NCI-H1048 (cell line): ENCODE measurements at places on chromosomes 13 and 19.

GRCh38 chr13:85823832-85824231 lies 24.6 kb upstream of the SLITRK6 start:
- DNase-seq: no peak

GRCh38 chr19:6402837-6403608 lies 10.1 kb upstream of the GTF2F1 start:
- no peak for DNase-seq

DNA sequence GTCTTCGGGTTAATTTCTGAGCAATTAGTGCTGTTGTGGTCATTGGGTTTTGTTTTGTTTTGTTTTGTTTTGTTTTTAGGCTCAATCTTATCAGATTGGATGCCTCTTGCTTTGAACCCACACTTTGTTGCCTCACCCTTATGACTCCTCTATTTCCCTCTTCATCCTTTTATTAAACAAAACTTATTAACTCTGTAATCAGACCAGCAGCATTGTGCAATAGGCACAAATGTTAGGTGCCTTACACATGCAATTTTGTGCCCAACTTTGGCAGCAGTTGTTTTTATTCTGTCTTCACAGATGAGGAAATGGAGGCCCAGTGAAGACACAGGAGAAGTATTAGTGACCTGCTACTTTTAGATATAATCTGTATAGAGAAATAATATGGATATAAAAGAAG lies 377.7 kb downstream of the KCNRG start:
- no peak for DNase-seq

- no peak for DNase-seq
These were observed 789.8 kb upstream of the SLITRK5 start for GRCh38 chr13:86881390-86881789.

- DNase-seq: no peak
These were observed 157.2 kb downstream of the B3GLCT start for GRCh38 chr13:31356991-31357390.

GRCh38 chr13:41284512-41285288 lies 21.3 kb upstream of the MTRF1 start:
- no peak for DNase-seq

GRCh38 chr19:48393559-48394330 lies at the start of gene GRIN2D:
GRIN2D (plus strand) TSS chr19:48393668; CDS start chr19:48398393, 4,725 bp downstream.
- no peak for DNase-seq

DNA sequence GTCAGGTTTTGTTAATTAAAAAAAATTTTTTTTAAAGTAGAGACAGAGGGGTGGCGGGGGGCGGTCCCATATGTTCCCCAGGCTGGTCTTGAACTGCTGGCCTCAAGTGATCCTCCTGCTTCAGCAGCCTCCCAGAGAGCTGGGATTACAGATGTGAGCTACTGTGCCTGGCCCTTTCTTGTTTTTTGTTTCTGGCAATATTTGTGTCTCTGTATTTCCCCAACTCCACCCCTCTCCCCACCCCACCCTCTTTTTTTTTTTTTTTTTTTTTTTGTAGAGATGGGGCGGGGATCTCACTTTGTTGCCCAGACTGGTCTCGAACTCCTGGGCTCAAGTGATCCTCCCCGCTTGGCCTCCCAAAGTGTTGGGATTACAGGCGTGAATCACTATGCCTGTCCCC lies 600 bp upstream of the CAPN12 start:
- DNase-seq: no peak

DNA sequence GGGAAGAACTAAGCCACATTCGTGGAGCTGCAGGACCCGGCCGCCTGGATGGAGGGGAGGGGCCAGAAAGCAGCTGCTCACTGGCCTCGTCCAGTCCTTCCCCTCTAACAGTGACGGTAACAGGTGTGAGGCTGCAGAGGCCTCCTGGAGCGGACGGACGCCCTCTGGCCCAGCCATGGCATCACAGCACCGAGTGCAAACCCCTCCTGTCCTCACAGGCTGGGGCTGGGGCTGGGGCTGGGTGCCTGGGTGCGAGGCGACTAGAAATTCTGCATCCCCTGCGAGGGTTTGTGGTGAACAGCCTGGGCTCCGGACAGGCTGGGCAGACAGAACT lies 3.6 kb downstream of the MICOS13 start:
- no peak for DNase-seq

DNA sequence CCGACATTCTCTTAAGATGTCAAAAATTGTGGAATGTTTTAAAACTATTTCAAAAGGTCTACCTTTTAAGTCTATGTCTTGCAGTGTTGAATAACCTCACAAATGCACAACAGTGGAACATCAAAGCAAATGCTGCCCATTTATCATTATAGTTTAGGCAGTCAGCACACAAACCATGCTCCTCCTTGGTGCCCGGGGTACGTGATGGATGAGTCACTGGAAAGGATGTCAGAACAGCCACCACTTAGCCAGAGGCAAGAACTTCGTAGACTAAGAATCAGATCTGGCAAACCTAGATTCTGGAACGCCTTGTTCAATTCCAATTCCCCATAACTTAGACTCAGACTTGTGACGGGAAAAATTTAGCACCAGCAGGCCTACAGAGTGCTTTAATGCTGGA lies 343.6 kb downstream of the FGF9 start:
- DNase-seq: no peak

DNA sequence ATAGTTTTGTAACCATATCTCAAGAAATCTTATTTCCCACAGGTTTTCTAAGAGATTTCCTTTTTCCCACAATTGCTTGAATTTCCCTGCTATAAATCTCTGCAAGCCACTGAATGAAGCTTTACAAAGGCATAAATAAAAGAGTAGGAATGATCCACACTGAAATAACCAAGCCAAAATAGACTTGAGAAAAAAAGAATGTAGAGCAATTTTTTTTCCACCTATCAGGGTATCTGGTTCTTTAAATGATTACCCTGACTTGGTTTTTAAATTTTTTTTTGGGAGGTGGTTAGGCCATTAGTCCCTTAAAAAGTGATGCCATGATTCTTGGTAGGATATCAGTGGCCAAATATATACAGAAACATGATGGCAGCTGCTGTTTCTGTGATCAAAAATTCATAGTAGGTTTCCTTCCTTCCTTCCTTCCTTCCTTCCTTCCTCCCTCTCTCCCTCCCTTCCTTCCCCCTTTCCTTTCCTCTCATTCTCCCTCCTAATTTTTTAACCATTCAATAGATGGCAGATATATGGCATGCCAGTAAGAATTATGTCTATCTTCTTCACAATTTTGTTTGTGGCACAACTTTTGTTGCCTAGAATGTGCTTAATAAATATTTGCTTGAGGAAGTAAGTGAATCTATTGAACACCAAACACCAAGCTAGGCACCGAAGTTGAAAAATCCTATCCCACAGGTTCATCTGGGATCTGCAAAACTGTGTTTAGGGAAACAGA lies 233.7 kb downstream of the LHFPL6 start:
- DNase-seq: no peak

GRCh38 chr13:98910501-98910951 lies 67.3 kb downstream of the DOCK9 start:
- no peak for DNase-seq

GRCh38 chr13:72295153-72295552 lies 428.1 kb upstream of the DACH1 start:
- DNase-seq: no peak

- no peak for DNase-seq
These were observed 149.8 kb upstream of the FREM2 start for GRCh38 chr13:38537051-38537450.

DNA sequence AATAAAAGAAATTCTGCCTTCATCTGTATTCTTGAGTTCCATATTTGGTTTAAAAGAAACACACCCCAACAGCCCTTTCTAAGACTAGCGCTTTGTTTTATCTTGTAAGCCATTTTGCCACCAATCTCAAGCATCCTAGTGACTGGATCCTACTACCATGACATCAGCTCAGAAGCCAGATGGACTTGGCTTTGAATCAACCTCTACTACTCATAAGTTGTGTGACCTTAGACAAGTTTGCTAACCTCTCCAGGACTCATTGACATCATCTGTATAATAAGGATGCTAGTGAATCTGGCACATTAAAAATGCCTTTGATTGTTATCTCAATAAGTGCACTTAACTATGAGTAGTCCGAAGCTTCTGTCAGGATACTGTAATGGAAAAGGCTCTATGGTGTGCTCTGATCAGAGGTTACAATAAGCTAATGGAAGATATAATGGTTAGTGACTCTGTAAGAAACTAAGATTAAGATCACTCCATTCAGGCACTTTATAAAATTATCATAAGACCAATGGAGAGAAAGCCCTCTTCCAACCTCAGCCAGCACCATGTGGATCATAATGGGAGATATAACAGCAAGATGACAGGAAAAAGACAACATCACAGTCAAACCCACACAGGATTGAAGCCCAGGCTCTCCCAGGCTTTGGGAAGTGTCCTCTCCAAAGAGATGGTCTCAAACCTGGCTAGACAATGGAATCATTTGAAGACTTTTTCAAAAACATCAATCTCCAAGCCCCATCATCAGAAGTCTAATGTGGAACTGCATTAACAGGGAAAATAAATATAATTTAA lies 180.6 kb upstream of the MIR17HG start:
- no peak for DNase-seq

- no peak for DNase-seq
These were observed 3.4 kb downstream of the EVI5L start for GRCh38 chr19:7833225-7834099.

DNA sequence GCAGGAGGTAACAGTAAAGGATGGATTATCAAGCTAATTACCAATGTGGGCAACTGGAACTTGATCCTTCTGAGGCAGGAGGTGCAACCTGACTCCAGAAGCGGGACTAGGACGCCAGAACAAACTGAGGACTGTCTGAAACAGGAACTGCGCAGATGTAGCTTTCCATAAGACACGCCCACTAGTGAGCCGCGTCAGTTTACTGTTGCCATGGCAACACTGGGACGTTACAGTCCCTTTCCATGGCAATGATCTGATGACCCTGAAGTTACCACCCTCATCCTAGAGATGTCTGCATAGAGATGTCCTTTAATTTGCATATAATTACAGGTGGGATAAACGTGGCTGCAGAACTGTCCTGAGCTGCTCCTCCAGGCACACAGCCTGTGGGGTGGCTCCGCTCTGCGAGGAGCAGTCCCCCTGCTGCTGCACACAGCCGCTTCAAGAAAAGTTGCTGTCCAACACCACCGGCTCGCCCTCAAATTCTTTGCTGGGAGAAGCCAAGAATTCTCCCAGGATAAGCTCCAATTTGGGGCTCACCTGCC lies 816.6 kb downstream of the UQCRFS1 start:
- DNase-seq: no peak

GRCh38 chr19:41431426-41432386 lies 4.5 kb upstream of the B3GNT8 start:
- DNase-seq: no peak

DNA sequence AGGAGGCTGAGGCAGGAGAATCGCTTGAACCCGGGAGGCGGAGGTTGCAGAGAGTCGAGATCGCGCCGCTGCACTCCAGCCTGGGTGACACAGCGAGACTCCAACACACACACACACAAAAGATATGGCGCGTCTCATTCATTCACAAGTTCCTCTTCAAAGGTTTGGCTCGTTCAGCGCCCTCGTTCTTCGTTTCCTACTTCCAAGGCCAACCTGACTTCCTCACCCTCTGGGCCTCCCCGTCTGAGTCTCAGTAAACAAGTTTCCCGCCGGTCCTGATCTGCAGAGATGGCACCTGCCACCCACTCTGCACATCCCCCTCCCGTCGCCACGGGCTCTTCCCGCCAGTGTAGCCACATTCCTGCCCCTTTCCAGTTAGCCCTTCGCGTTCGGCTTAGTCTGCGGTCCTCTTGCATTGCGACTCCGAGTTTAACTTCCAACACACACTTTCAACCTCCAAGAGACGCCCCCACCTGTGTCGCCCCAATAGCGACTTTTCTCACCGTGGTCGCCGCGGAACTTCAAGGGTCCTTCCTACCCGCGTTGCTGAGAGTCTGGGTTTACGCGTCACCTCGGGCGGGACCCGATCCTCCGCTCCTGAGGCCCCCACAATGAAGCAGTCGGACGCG lies 1.3 kb upstream of the BSG start:
- no peak for DNase-seq

DNA sequence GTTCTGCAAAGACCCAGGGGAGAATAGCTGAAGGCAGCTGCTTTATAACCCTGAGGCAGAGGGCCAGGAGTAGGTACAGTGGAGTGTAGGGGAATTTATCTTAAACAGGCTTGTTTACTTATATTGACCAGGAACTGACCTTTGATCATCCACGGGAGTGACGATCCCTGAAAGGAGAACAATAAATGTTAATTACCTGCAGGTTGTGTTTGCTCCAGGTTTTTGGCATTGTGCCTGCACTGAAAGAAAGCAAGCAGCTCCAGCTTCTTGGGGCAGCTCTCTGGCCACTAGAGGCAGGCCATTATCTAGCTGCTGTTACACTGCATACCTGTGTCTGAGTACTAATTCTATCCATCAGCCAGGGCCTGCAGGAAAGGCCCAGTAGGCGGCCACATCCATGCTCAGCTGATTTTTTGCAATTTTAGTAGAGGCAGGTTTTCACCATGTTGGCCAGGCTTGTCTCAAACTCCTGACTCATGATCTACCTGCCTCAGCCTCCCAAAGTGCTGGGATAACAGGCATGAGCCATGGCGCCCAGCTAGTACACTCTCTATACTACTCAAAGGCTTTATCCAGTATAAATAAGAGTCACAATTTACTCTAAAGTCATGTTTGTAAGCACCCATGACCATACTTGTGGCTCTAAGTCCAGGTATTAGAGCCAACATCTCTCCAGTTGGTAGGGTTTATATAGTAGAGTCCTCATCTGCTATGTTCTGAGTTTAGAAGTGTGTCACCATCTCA lies 8.5 kb upstream of the ZNF91 start:
- DNase-seq: no peak

DNA sequence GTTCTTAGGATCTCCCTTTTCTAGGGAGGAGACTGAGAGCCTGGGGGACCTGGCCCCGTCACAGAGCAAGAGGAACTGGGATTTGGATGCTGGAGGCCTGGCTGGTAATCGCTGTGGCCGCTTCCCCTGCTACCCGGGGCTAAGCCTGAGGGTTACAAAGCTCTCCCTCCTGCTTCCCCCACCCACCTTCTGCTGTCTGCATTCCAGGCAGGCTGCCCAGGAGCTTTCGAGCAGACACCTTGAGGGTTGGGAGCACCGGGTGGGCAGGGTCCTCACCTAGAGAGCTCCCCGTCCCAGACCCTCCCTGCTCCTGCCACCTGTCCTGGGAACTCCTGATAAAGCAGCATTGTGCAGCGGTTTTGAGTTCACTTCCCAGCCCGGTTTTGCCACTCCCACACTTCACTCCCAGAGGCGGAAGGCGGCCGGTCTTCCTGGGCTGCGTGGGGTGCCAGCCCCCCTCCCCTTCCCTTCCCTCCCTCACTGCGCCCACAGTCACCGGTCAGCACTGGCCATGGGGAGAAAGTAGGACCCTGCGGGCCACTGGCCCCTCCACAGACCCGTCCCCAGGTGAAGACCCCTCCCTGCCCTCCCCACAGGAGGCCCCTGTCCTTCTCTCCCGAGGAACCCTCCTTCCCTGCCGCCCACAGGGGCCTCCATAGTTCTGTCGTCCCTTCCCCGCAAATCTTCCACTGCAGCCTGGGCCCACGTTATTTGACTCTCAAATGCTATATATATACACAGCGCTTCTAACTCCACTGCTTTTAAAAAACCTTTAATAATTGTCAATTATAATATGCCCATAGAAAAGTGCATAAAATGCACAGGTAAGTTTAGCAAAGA lies 8.1 kb downstream of the PAK4 start:
- DNase-seq: no peak

- no peak for DNase-seq
These were observed 60.0 kb upstream of the SPRY2 start for GRCh38 chr13:80400865-80401426.

GRCh38 chr13:72521940-72522661 lies 205.3 kb downstream of the MZT1 start:
- DNase-seq: no peak

GRCh38 chr19:40603071-40603388 lies 1.9 kb downstream of the LTBP4 start:
- no peak for DNase-seq
